Skin of body (tissue), 3 donors: ENCODE measurements at places on chromosomes 7 and 10. TPM values are rescaled to one million over a fixed set of nuclear protein-coding genes. Genes with fewer than 3 reads are reported as not detected.

- no peak for DNase-seq
Observed at GRCh38 chr10:63829573-63830149, 308.5 kb downstream of the REEP3 start.

DNA sequence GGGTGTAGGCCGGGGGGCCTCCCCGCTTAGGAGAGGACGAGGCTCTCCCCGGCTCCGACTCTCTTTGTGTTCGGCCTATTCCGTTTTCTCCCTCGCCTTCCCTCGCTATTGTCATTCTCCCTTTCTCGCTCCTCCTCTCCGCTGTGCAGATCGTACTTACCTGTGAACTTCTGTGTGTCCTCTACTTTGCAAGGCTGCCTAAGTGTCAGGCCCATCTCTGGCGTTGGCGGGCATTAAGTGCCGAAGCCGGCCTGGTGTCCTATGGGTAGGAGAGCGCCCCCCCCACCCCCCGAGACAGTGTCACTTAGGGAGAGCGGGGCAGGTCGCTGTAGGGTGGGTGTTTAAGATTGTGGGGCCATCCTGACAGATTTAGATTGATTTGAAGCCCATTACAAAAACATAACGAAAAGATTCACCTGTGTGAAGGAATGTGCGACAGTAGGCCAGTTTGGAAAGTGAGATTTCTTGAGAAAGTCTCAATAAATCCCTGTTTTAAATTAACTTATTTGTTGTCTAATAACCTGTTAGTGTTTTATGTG, 579 bp downstream of the RBM33 start:
- peak; percentile 37 for DNase-seq

DNA sequence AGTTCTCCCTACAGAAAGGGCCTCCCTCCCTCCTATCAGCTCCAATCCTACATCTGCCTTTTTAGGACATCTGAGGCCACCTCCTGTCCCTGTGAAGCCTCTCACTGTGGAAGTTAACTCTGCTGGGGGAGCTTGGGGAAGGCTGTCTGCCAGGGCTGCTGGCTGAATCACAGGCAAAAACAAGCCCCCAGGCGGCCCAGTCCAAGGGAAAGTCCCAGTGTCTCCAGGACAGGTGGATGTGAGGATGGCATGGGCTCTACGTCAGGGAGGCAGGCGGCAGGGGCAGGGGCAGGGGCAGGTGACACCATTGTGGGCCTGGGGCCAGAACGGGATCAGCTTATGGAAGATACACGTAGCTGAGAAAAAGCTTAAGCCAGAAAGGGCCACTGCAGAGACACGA, 240.2 kb downstream of the MAD1L1 start:
- no peak for DNase-seq

- no peak for DNase-seq
Observed at GRCh38 chr7:150371996-150372270, 3.3 kb downstream of the REPIN1 start.

DNA sequence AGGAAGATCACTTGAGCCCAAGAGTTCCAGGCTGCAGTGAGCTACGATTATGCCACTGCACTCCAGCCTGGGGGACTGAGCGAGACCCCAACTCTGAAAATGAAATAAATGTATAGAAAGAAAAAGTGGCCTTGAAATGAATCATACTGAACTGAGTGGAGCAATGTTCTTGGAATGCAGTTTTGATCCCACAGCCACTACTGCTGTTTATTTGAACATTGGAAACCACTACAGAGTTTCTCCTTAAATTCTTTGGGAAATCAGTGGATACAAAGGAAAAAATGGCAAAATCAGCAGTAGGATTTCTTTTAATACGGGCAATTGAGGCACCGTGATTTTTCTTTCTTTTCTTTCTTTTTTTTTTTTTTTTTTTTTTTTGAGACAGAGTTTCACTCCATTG, 637.4 kb downstream of the GALNT17 start:
- DNase-seq = no peak

- DNase-seq = no peak
Observed at GRCh38 chr10:95133997-95134396, 60.0 kb upstream of the ACSM6 start.

GRCh38 chr7:20797462-20798080, 10.9 kb upstream of the SP8 start:
- no peak for DNase-seq

GRCh38 chr10:70866424-70866823, 21.9 kb downstream of the PCBD1 start:
- DNase-seq = no peak

- no peak for DNase-seq
Observed at GRCh38 chr7:83053965-83054364, 108.7 kb downstream of the PCLO start.

GRCh38 chr10:4196771-4197390, 411.9 kb upstream of the KLF6 start:
- DNase-seq = peak; percentile 45

GRCh38 chr10:17344206-17344605, 110.2 kb downstream of the ST8SIA6 start:
- DNase-seq = no peak

GRCh38 chr10:94210440-94211168, 152.1 kb downstream of the NOC3L start:
- DNase-seq = peak; percentile 50

GRCh38 chr7:32103361-32103760, 33.2 kb upstream of the PDE1C start:
- DNase-seq = no peak

DNA sequence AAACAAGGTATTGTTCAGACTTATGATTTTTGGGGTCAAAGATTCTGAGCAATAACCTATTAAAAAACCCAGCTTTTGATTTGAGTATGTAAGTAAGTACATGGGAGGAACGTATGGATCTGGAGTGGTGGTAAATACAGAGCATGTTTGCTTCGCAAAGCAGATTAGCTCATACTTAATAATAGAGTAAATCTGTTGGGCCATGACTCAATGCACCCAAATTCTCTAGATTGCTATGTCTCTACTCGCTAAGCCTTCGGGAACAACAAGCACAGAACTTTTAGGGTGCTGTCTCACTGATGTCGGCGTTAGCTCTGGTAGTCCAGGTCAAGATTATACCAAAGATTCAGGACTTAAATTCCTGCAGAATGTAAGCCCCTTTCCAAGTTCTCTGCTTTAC, 807 bp upstream of the MINPP1 start:
- DNase-seq = peak; percentile 41

GRCh38 chr7:37590824-37591223, 92.7 kb upstream of the GPR141 start:
- DNase-seq = no peak

GRCh38 chr7:142240546-142240945, 17.3 kb downstream of the PRSS58 start:
- no peak for DNase-seq

GRCh38 chr7:27689591-27690164, 27.0 kb upstream of the HIBADH start:
- DNase-seq = peak; percentile 46

GRCh38 chr10:72337039-72337629, 17.6 kb downstream of the DNAJB12 start:
- DNase-seq = no peak

DNA sequence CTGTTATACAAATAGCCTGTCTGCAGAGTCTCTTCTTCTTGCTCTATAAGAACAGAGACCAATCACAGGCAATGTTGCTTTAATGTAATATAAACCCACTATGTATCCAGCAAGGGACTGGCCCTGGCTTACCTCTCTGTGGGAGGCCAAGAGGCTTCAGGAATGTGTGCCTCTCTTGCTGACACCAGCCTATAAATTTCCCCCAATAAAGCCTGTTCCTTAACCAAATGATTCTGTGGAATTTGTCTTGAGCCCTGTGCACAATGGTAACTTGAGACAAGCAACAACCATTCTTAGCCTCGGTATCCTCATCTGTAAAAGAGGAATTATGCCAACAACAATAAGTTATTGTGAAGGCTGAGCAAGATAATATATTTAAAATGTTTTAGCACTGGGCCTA, 563.7 kb downstream of the GRM8 start:
- no peak for DNase-seq

DNA sequence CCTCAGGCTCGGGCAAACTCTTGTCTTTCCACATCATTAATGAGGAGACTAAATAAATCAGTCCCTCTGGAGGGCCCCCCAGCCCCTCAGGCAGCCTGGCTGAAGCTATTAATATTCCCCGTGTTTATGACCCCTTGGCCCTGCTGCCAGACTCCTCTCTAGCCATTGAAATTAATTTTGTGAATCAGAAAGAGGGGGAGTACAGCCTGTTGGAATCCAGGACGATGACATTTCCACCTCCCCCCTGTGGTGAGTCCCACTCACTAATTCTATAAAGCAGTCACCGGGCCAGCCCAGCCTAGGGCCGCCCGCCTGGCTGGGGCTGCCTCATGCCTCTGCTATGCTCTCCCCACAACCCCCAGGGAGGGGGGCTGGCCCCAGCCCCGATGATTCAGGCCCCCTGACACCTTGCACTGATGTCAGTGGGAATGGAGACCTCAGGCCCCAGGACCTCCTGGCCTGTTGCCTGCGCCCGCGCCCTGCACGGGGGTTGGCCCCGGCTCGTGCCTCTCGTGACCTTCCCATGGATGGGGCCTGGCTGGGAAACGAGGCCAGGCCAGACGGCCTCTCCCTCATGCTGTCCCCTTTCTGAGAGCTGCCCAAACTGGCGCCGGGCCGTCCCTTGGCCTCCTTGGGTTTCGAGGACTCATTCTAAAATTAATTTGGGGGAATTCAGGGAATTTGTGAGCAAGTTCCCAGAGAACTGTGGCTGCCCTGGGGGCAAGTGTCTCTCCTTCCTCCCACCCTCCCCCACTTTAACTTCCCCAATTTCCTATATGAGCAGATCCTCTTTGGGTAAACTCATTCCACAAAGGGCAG, 34.0 kb downstream of the TMEM270 start:
- DNase-seq = no peak

DNA sequence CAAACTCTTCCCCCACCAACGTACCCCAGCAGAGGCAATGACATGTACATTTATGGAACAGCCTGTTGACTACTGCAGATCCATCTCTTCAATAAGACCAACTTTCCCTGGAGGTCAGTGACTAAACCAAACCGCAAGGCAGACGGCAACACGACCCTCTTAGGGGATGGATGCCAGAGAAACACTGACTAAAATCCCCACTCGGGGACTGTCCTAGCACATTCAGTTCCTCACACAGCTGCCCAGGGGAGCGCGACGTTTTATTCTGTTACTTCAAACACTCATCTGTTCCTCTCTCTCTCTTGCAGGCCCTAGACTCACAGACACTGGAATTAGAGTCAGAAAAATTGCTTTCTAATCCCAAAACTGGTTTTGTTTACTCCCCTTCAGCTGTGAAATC, 146.5 kb upstream of the PRSS1 start:
- no peak for DNase-seq

- DNase-seq = no peak
Observed at GRCh38 chr7:138248609-138249008, 172.3 kb downstream of the AKR1D1 start.

DNA sequence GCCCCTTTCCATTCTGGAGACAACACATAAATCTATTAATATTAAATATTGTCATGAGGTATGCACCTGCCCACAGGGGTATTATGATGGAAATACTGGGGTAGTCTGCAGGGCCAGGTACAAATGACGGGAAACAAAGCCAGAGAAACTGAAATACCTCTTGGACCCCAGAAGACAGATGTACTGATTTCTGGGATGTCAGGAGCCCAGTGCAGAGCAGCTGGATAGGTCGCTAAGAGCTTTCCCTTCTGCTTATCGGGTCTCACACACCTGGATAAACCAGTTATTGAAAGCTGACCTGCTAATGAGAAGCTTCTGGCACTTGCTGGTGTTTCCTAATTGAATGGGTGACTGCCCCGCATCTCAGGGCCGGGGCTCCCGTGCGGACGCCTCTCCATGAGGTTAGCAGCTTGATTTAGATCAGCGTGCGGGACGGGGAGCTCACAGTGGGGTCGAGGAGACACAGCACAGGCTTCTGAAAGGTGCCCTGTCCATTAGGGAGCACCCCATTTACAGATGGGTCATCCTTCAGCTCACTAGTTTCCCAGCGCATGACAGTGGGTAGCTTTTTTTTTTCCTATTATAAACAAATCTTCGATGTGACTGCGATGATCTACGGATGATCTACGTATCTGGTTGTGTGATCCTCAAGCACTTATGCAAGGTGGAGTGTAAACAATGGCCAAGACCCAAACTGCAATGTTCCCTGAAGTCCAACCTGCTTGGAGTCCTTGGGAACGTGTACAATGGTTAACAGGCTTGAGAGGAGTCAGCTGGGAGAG, 1.5 kb upstream of the INSIG1 start:
- no peak for DNase-seq

GRCh38 chr10:131111007-131111406, 200.5 kb downstream of the TCERG1L start:
- no peak for DNase-seq

DNA sequence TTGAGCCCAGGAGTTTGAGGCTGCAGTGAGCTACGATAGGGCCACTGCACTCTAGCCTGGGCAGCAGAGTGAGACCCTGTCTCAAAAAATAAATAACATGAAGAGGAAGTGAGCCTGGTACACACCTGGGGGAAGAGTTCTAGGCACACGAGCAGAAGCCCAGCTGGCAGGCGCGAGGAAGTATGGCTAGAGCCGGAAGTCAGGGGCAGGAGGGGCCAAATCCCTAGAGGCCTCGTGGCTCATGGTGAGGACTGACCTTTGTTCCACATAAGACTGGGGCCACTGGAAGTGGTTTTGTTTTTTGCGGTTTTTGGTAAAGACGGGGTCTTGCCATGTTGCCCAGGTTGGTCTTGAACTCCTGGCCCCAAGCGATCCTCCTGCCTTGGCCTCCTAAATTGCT, 117.6 kb downstream of the HIP1 start:
- DNase-seq = no peak

- DNase-seq = no peak
Observed at GRCh38 chr10:86047588-86047987, 319.0 kb downstream of the GRID1 start.

- DNase-seq = peak; percentile 26
Observed at GRCh38 chr7:46352004-46352954, 431.2 kb upstream of the IGFBP3 start.

HIP1 gene
- 11.8 TPM for total RNA-seq

AHR gene
- total RNA-seq = 143 TPM

PRR15 gene
- 0.20 TPM for total RNA-seq

GHRHR gene
- not detected for total RNA-seq

PKD2L1 gene
- total RNA-seq = not detected

PRLHR gene
- total RNA-seq = under 0.01 TPM

COL1A2 gene
- 8,355 TPM for total RNA-seq

PDE1C gene
- 1.2 TPM for total RNA-seq

UNCX gene
- total RNA-seq = not detected

MTERF1 gene
- 8.9 TPM for total RNA-seq

VDAC2 gene
- total RNA-seq = 105 TPM
